ENCODE measurements at places on chromosomes 7 and 10.

GRCh38 chr7:137954614-137955013 is 47.3 kb downstream of the CREB3L2 start:
- peaks cover 46% of the 10 kb centered on the region for H3K36me3 ChIP-seq
- peak overlapping the region; percentile 93 for H3K27ac ChIP-seq
- H3K27me3 ChIP-seq = no peaks in the 10 kb centered on the region
- DNase-seq = no peak
- H3K4me3 ChIP-seq = no peak overlapping the region
- peaks cover 44% of the 10 kb centered on the region for H3K4me1 ChIP-seq

DNA sequence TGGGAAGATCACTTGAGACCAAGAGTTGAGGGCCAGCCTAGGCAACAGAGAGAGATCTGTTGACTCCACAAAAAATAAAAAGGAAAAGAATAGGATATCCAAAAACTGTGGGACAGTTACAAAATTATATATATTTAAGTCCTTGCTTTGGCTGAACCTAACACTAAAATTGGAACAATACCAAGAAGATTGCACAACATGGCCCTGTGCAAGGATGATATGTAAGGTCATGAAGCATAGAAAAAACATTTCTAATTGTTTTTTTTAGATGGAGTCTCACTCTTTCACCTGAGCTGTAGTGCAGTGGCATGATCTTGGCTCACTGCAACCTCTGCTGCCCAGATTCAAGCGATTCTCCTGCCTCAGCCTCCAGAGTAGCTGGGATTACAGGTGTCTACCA is 139.0 kb downstream of the TPST1 start:
- no peaks in the 10 kb centered on the region for H3K36me3 ChIP-seq
- peaks cover 18% of the 10 kb centered on the region for H3K4me1 ChIP-seq
- no peak overlapping the region for H3K27ac ChIP-seq
- DNase-seq = no peak
- H3K27me3 ChIP-seq = no peaks in the 10 kb centered on the region

GRCh38 chr10:24382979-24383663 is 174.2 kb downstream of the KIAA1217 start:
- H3K4me3 ChIP-seq = no peak overlapping the region
- H3K36me3 ChIP-seq = no peaks in the 10 kb centered on the region
- peaks cover 28% of the 10 kb centered on the region for H3K4me1 ChIP-seq
- H3K27me3 ChIP-seq = peaks cover 4% of the 10 kb centered on the region
- no peak for DNase-seq

DNA sequence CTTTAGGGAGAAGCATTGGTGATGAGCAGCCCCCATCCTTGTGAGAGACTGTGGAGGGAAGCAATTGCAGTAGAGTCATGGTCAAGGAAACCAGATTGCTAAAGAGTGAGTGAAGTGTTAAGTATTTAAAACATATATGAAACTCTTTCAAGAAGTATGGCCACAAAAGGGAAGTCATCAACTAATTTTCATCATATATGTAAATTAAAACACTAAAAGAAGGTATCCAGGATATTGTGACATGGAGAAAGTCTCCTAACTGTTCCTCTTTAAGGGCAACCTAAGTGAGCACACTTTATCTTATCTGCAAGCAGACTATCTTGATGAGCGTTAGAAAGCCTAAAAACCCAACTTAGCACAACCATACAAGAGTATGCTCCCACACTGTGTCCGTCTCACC is 69.7 kb downstream of the CD36 start:
- H3K36me3 ChIP-seq = no peaks in the 10 kb centered on the region
- H3K27ac ChIP-seq = no peak overlapping the region

DNA sequence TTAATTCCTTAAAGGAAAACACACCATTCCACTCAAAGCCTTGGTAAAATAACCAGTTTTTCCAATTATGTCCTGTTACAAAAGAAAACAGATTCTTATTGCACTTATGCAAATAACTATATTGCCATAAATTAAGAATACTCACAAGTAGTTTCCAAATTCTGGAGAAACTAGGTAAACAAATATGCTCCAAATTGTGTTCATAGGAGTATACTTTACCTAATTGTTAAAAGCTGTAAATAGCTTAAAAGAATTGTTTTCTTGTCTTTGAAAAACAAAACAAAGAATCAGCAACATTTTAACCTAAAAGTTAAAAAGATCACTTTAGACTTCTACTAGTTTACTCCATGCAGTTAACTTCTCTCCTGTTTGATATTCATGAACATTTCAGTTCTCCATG is 38.9 kb upstream of the LRGUK start:
- no peak overlapping the region for H3K4me3 ChIP-seq
- H3K27ac ChIP-seq = no peak overlapping the region
- H3K27me3 ChIP-seq = no peaks in the 10 kb centered on the region
- H3K4me1 ChIP-seq = no peaks in the 10 kb centered on the region
- DNase-seq = no peak

DNA sequence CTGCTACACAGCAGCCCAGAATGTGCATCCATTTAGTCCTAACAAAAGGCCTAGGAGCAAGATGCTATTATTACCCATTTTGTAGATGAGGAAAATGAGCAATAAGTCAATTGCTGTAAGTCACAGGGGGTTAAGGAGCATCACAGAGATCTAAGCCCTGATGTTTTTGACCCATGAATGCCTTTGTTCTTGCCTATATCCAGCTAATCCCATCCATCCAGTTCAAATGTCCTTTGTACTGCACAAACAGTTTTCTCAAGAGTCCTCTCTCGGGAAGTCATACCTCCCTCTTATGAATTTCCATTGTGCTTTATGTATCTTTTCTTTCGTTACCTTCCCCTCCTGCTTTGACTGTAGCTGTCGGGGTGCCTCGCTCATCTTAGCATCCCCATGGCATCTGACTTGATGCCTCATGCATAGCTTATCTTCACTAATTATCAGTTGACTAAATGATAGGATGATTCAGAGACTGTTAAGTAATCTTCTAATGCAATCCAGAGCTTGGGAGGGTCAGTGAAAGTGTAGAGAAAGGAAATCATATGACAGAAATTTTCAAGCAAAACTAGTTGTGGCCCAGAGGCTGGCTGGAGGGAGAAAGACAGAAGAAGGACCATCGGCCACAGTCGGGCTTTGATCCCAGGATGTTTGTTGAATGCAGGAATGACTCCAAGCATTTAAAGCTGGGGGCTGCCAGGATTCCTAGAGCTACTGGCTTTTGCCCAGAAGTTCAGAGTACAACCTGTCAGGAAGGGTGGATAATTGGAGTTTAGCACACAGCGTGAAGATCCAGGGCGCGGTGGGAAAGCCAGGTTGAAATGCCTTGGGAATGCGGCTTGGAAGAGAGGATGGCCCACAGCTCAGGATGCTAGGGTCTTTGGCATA is 23.5 kb downstream of the BLVRA start:
- no peaks in the 10 kb centered on the region for H3K27me3 ChIP-seq
- no peak overlapping the region for H3K4me3 ChIP-seq
- DNase-seq = peak; percentile 55
- peaks cover 21% of the 10 kb centered on the region for H3K4me1 ChIP-seq
- H3K27ac ChIP-seq = no peak overlapping the region
- no peaks in the 10 kb centered on the region for H3K36me3 ChIP-seq

GRCh38 chr7:25308246-25308645 is 80.0 kb upstream of the NPVF start:
- no peak overlapping the region for H3K4me3 ChIP-seq
- H3K4me1 ChIP-seq = no peaks in the 10 kb centered on the region
- H3K27me3 ChIP-seq = no peaks in the 10 kb centered on the region
- no peaks in the 10 kb centered on the region for H3K36me3 ChIP-seq
- no peak for DNase-seq
- no peak overlapping the region for H3K27ac ChIP-seq

- H3K27me3 ChIP-seq = peaks cover 37% of the 10 kb centered on the region
- no peak overlapping the region for H3K27ac ChIP-seq
- no peak overlapping the region for H3K4me3 ChIP-seq
- DNase-seq = no peak
Observed at GRCh38 chr10:17292375-17292774, 64.3 kb downstream of the VIM start.

- peaks cover 3% of the 10 kb centered on the region for H3K4me1 ChIP-seq
- no peak overlapping the region for H3K27ac ChIP-seq
- no peaks in the 10 kb centered on the region for H3K36me3 ChIP-seq
- H3K27me3 ChIP-seq = no peaks in the 10 kb centered on the region
Observed at GRCh38 chr7:135801045-135801693, 52.6 kb upstream of the FAM180A start.

GRCh38 chr10:71528371-71529206 is 131.9 kb downstream of the CDH23 start:
- no peak for DNase-seq
- no peak overlapping the region for H3K27ac ChIP-seq

DNA sequence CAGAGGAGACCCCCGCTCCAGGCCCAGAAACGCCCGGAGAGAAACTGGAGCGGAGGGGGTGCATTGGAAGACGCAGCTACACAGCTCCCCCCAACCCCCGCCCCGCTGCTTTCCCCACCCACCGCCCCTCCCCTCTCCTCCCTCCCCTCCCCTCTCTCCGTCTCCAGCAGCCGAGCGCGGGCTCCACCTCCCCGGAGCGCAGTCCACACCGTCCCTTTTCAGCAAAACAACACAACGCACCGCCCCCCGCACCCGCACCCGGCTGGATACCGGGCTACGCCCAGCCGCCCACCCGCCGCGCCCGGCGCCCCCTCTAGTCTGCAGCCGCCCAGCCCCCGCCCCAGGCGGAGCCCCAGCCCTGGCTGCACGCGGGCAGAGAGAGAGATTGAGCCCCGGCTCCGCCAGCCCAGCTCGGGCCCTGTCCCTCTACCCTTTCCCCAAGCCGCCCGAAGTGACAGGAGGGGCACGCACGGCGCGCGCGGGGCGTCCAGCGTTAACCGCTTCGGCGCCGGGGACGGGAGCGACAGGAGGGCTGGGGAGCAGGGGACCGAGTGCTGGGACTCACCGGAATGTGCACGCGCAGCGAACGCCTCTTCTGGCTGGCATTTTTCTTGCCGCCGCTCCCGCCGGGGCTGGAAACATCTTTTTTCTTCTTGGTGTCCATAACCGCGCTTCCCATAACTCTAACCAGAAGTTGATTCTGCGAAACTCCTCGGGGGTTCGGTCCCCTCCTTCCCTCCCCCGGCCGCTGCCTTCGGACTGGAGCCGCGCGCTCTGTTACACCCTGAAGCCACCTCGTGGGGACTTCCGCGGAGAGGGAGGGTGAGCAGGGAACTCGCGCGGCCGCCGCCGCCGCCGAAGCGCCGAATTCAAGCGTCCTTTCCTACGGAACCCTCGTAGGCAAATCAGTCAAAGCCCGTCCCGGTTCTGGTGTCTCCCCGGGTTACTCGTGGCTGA is 695 bp downstream of the PRKAG2 start:
- peaks cover 14% of the 10 kb centered on the region for H3K4me1 ChIP-seq
- no peak overlapping the region for H3K27ac ChIP-seq
- peak; percentile 90 for DNase-seq
- peak overlapping the region; percentile 66 for H3K4me3 ChIP-seq
- H3K27me3 ChIP-seq = peaks cover 53% of the 10 kb centered on the region

- no peak overlapping the region for H3K27ac ChIP-seq
- no peaks in the 10 kb centered on the region for H3K36me3 ChIP-seq
- no peak overlapping the region for H3K4me3 ChIP-seq
- H3K27me3 ChIP-seq = no peaks in the 10 kb centered on the region
Observed at GRCh38 chr10:54194806-54195205, 606.2 kb downstream of the PCDH15 start.

- H3K4me1 ChIP-seq = no peaks in the 10 kb centered on the region
- no peaks in the 10 kb centered on the region for H3K36me3 ChIP-seq
- no peaks in the 10 kb centered on the region for H3K27me3 ChIP-seq
- no peak overlapping the region for H3K27ac ChIP-seq
- DNase-seq = no peak
Observed at GRCh38 chr7:69561266-69561960, 36.9 kb upstream of the AUTS2 start.

DNA sequence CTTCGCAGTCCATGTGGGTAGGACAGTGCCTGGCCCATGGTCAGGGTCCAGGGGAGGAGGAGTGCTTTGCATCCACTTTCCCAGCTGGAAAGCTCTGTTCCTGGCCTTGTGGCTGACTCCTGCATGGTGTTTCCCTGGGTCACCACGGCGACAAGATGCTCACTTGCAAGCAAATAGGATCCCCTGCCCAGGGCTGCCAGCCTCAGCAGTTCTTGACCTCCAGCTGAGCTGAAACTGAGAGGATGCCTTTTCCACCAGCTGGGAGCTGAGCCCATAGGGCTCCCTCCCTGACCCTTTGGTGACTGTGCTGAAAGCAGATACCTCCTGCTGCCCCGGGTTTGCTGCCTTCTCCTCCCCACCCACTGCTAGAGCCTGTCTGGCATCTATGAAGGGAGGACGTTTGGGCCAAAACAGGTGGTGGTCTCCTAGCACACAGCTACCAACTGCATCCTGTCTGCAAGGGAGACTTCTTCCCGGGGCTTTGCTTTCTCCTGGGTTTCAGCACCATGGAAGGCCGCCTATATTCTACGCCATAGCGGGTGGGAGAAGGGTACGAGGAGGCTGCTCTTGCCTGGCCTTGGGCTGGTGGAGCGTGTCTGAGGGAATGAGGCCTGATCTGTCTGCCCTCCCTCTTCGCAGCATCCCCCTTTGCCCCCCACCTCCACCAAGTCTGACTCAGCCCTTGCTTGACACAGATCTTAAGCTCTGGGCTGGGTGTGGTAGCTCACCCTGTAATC is 34.4 kb downstream of the UBTD1 start:
- H3K4me1 ChIP-seq = peaks cover 15% of the 10 kb centered on the region
- DNase-seq = peak; percentile 92
- H3K4me3 ChIP-seq = no peak overlapping the region
- no peaks in the 10 kb centered on the region for H3K27me3 ChIP-seq
- no peaks in the 10 kb centered on the region for H3K36me3 ChIP-seq

DNA sequence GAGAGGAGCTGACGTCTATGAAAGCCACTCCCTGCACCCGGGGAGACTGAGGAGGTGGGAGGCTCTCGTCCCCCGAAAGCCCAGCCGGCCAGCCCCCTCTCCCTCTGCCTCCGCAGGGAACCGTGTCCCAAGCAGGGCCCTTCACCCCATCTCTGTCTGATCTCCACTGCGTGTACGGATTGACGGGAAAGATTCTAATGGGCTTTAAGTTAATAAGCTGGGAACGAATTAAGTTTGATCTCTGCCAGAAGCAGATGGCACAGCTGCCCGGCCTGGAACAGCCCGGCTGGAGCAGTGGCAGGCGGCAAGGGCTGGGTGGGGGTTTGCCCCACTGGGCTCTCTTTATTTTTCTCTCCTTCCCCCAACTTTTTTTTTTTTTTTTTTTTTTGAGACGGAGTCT is 6.1 kb upstream of the SLC29A4 start:
- H3K27me3 ChIP-seq = no peaks in the 10 kb centered on the region
- peak; percentile 18 for DNase-seq
- no peaks in the 10 kb centered on the region for H3K4me1 ChIP-seq
- no peaks in the 10 kb centered on the region for H3K36me3 ChIP-seq
- H3K4me3 ChIP-seq = no peak overlapping the region
- H3K27ac ChIP-seq = no peak overlapping the region
